ENCODE measurements at places on chromosomes 3 and 15.

- DNase-seq: no peak
These were observed 1.9 kb downstream of the ZBTB47 start for GRCh38 chr3:42655331-42655888.

DNA sequence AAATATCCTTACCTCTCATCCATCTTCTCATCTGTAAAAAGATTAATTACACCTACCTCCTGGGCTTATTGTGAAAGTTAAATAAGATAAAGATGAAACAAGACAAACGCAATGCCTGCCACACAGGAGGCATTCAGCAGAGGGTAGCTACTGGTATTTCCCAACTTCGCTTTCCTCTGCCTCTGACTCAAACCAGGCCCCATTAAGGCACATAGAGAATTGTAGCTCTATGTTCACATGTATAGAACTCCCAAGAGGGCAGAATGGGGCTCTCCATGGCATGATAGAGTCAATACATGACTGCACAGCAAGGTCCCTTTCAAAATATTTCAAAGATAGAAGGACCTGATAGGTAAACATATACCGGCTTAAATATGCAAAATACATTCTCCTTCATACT, 1.4 kb downstream of the LYSMD2 start:
- DNase-seq: no peak

- no peak for DNase-seq
These were observed 103.5 kb upstream of the KCNAB1 start for GRCh38 chr3:156016902-156017301.

- no peak for DNase-seq
These were observed 180.9 kb downstream of the SUCNR1 start for GRCh38 chr3:152054315-152054714.

- no peak for DNase-seq
These were observed 76.6 kb downstream of the WWTR1 start for GRCh38 chr3:149581248-149581647.

DNA sequence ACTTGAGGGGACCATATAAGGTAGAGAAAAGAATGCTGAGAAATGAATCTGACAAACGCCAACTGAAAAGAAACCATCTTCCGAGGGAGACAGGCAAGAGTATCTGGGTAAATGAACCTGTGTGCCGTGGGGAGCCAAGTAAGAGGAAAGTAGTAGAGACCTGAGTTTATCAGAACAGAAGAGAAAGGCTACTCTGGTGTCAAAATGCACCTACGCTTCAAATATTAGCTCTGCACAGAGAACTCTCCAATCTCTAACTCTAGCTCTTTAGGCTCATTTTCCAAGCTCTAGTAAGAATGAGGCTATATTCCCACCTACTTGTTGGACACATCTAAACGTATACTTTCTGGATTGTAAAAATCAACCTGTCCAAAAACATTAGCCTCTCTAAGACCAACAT, 53.5 kb downstream of the TOP2B start:
- DNase-seq: no peak

DNA sequence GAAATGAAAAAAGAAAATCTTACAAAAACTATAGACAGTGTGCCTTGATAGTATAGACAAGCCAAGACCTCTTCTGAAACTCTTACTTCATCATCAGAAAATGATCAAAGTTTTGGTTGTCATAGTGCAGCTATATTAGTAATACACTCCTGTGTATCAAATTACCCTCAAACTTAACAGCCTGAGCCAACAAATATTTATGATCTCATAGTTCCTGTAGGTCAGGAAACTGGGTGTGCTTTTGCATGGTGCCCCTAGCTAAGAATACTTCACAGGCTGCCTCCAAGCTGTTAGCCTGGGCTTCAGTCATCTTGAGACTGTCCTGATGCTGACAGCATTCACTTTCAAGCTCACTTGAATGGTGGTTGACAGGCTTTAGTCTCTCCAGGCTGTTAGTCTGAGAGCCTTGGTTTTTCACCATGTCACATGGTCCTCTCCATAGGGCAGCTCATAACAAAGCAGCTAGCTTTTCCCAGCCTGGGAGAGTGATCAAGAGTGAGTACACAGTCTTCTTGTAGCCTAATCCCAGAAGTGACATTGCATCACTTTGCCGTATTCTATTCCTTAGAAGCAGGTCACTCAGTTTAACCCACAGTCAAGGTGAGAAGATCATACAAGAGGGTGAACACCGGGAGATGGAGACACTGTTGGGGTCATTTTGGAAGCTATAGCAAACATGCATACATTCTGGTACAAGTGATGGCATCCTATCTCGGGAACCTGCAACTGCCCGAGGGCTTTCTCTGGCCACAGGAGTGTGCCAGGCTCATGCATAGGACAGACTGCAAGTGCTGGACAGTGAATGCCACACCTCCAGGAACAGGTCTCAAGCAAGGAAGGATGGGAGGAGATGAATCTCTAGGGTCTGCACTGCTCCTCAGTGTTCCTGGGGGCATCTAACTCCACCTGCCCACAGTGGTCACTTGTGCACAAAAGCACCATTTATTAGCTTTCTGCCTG, 173.4 kb upstream of the CADPS start:
- no peak for DNase-seq

DNA sequence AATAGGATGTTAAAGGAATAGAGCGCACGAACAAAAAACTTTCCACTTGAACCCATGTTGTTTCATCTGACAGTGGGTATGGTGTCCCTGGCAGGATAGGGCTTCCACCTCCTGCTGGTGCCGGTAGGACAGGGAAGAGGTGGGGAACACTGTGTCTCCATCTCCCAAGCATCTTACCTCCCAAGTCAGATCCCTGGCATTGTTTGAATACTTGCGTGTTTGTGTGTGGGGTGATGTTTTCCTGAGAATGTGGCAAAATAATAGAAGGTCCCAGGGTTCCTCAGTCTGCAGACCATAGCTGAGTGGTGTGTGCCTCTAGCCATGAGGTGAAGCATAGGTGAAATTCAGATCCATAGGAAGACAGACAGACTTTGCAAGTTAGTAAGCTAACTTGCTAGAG, 119.4 kb downstream of the IGF1R start:
- no peak for DNase-seq

GRCh38 chr3:155158346-155159037, 78.4 kb downstream of the MME start:
- DNase-seq: no peak

DNA sequence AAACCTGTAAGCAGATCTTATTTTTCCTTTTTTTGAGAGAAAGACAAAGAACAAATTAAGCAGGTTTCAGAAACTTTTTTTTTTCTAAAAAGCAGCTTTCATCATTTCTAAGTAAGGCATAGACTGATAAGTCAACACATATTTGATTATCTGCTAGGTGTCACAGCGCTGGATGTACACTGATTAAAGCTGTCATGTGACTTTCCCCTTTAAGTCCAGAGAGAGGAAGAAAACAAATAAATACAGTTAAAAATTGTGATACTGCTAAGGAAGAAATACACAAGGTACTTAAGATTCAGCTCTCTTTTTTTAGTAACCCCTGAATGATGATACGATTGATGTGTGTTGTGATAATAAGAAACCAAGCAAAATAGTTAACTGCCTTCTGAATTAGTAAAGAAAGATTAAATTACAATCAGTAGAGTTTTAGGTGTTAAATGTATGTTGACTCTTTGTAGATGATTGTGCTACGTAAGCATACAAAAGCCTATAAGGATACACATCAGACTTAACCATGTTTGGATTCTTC, 2.8 kb downstream of the GLCE start:
- no peak for DNase-seq

DNA sequence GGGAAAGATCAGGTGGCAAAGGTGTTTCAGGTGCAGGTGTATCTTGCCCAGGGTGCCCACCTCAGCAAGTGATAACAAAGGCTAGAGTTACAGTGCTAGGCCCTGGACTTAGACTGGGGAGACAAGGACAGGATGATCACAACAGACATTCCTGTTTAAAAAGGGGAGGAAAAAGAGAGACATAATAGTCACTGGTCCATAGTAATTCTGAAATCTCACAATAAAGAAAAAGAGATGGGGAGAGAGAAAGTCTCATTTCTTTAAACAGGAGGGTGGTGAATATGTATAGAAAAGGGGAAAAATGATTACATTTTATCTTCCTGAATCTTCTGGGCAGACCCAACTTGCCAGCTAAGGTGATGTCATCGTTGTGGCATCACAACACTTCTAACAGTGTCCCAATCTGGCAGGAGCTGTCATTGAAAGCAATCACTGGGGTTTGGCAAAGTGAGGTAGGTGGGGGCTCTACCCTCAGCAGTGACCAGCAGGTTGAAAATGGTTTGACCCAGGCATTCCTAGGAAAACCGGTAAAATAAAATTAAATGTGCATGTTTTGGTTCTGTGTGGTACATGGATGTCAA, 99.5 kb downstream of the ZNF621 start:
- no peak for DNase-seq

GRCh38 chr3:53485675-53486403, 8.6 kb upstream of the CACNA1D start:
- no peak for DNase-seq

GRCh38 chr3:148735597-148735996, 37.9 kb downstream of the AGTR1 start:
- no peak for DNase-seq

GRCh38 chr3:38114052-38114874, 22.7 kb downstream of the ACAA1 start:
- peak; percentile 56 for DNase-seq

GRCh38 chr3:173004681-173005080, 136.4 kb downstream of the SPATA16 start:
- no peak for DNase-seq

DNA sequence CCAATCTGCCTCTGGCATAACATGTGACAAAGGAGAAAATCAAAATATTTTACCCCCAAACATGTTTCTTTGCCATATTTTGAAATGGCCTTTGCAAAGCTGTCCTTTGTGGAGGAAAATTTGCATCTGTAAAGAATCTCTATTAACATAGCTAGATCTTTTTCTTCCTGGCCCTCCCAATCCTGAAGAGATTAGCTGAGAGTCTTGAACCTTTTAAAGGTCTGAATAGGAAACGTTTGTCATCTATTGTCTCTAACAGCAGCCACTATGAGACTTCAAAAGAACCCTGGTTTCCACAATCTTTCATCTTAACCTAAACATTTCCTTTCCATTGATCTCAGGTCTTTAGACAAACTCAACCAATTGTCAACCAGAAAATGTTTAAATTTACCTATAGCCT, 520.9 kb upstream of the TGFBR2 start:
- DNase-seq: no peak

DNA sequence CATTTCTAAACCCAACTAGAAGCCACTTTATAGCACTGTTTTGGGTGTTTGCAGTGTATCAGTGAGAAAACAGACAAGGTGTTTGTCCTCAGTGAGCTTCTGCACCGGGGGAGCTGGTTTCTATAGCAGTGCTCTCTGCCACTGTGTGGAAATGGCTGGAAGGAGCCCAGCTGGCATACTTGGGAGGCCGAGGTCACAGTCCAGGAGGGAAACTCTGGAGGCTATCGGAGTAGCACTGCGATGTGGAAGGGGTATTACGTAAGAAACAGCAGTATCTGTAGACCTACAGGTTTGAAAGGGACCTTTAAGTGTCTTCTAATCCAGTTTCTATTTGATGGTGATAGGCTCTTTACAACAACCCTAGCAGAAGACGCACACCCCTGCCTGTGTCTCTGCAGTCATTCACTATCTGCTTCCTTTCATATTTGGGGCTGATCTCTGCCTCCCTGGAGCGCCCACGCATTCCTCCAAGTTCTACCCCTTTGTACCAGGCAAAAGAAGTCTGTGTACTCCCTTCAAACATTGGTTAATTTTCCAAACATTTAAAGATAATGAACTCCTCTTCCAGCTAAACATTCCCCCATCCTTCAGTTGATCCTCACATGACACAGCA, 87.4 kb upstream of the ADAMTS17 start:
- no peak for DNase-seq

DNA sequence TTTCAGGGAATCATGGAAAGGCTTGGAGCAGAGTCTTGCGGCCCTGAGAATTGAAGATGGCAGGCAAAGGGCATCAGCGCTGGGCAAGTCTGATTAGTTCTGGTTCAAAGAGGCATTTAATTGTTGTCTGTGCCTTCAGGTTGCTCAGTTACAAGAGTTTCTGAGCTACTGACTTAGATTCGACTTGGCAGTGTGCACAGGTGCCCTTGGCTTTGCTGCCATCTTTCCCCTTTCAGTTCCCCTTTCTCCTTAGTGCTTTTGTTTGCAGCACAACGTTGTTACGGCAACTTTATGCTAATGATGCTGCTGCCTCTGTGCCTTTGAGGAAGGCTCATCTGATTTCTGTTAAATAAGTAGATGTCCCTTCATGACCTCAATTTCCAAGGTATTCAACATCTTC, 12.5 kb downstream of the P2RY14 start:
- no peak for DNase-seq

GRCh38 chr3:58260261-58260731, 22.7 kb downstream of the ABHD6 start:
- DNase-seq: no peak

DNA sequence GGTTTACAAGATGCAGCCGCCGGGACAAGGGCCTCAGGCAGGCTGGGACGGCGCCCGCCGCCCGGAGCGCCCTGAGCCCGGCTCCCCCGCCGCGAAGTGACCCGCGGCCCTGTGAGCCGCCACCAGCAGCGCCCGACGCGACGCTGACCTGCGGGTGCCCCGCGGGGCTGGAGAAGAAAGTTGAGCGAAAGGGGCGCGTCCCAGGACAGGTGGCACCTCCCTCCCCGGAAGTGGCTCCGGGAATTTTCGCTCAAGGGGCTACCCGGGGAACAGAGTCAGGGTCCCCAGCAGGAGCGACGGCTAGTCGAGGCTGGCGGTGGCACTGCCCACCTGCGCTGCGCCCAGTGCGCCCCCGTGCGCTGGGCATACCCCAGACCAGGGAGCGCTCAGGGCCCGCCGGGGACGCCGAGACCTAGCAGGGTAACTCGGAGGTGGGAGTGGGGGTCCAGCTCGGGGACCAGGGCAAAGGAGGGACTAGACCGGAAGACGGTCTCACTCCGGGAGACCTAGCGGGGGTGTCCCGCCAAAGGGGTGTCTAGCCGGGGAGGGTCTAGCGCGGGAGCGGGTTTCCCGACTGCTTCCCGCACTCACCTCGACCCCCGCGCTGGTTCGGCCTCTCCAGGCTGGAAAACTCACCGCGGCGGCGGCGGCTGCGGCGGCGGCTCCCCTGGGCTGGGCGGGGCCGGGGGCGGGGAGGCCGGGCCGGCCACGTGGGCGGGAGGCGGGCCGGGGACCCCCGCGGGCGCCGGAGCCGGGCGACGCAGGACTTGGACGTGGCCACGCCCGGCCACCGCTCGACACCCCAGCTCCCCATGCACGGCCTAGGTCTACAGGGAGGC, 18.4 kb downstream of the SPATA12 start:
- DNase-seq: peak; percentile 68

- no peak for DNase-seq
These were observed 211.7 kb downstream of the MBNL1 start for GRCh38 chr3:152480282-152480953.

GRCh38 chr15:58962662-58963565, 24.5 kb upstream of the RNF111 start:
- no peak for DNase-seq

DNA sequence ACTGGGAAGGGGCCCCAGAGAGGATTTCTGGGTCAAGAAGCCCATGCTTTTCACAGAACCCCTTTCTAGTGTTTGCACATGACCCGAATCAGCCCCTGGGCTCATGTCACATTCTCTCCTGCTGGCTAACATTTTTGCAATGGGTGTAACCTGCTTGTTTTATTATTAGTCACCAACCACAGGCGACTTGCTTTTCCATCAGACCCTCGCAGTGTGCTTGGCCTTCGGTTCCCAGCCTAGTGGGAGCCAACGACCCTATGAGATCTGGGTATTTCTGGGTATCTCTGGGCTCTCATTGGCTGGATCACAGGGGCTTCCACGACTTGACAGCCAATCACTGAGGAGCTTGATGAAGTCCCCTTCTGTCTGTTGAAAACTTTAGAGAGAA, 11.0 kb upstream of the FBLN2 start:
- DNase-seq: no peak

GRCh38 chr15:62456011-62456920, 291.2 kb upstream of the C2CD4B start:
- no peak for DNase-seq

Measured in activated CD8-positive, alpha-beta memory T cell treated with anti-CD3 and anti-CD28 coated beads for 24 hours (primary cell).